ENCODE measurements at places on chromosomes 4 and X.

DNA sequence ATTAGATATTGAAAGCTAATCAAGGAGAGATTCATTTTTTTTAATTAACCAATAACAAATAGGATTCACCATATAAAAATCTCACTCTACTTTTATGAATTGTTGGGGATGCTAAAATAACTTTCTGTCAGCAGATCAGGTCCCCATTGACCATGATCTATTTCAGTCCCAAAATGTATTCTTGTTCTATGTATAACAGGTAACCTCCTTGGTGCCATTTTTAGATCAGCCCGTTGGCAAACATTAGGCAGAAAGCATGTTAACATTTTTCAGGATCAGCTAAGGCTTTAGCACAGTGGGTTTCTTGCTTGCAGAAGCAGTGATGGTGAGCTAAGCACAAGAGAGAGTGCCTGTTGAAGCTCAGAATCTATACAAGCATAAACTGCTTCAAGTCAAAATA lies 40.8 kb upstream of the COX7B2 start:
- DNase-seq, result no peak

- DNase-seq, result no peak
These were observed 45.1 kb downstream of the RHOH start for GRCh38 chr4:40241941-40242340.

GRCh38 chrX:115174548-115174947 lies 14.7 kb upstream of the RBMXL3 start:
- DNase-seq, result no peak

- DNase-seq, result no peak
These were observed 1.8 kb downstream of the KLF3 start for GRCh38 chr4:38665551-38666411.

DNA sequence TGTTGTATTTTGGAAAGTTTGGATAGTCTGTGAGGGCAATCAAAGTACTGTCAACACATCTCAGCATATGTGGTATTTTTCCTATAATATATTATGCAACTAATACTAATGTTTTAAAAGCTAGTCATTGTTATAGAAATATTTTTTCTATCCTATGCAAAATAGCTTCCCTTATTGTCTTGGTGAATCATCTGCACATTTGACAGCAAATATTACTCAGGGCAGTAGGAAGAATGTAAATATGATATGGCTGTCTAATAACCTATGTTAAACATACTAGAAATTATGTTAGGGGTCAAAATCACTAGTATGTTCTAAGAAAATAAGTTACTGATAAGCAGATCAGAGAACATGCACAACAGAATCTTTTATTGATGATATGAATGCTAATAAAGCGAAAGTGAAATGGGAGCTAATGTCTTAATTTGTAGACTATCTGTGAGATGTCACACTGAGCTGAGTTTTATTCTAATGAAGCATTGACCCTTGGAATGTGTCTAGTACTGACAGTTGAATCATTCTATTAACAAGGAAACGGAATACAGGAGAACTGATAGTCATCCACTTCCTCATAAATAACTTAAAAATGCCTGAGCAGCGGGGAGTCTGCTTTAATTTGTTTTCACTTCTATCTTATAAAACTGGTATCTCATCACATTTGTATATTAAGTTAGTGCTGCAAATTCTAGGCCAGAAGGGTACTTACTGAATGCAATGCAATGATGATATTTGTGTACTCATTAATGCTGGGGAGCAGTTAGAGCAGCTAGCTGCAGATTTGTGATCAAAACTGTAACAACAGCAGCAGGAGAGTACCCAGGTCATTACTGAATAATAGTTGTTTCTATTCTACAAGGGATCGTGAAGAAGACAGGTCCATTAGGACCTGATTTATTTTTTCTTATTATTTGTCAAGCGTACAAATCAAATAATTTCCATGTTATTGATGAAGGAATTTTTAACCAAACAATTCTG lies 440.3 kb upstream of the AADAT start:
- no peak for DNase-seq
